ENCODE measurements at places on chromosomes 7 and 10.
A peak's percentile ranks its signal among the peaks of the same experiment; 100 is the strongest.

GRCh38 chr10:130352291-130352645 is 216.1 kb downstream of the GLRX3 start:
- DNase-seq, result no peak

DNA sequence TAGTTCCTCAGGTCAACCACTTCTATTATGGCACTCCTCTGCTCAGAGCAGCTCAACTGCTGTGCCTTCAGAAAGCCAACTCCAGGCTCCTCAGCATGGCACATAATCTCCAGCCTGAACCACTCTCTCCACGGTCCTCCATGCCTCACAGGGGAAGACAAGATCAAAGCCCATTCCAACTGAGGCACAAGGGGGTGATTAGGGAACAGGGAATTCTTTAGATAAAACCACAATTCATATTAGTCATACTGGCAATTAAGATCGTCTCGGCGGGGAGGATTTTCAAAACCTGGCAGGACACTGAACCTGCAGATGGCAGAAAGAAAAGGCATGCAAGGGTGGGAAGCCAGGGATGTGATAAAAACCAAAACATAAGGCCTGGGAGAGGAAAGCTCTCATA is 361.6 kb downstream of the FGFR2 start:
- no peak for DNase-seq

GRCh38 chr7:92178928-92179924 is at the start of gene LRRD1:
Gene LRRD1, minus strand, starts transcription at chr7:92179142. Its CDS starts 13,940 bp downstream, at chr7:92165202.
- peak; percentile 82 for DNase-seq

DNA sequence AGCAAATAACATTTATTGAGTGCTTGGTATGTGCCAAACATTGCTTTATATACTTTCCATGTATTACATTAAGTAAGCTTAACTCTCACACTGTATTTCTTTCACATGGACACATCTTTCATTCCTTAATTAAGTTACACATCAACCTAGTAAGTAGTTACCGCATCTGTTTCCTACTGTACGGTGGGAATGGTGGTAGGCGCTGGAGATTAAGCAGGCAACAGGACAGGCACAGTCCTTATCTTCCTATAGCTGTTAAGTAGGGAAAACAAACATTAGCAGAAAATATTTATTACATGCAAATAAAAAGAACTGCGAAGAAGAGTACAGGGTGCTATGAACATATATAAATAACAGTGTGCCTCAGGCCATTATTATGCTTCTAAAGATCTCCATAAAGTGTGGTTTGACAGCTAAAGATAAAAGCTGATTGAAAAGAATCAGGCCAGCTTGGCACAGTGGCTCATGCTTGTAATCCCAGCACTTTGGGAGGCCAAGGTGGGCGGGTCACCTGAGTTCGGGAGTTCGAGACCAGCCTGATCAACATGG is 105.0 kb downstream of the SUGCT start:
- DNase-seq, result no peak

- no peak for DNase-seq
Observed at GRCh38 chr7:55120074-55120473, 101.3 kb downstream of the EGFR start.

All from fibroblast of skin of right biceps (primary cell).